Stimulated activated CD8-positive, alpha-beta memory T cell treated with anti-CD3 and anti-CD28 coated beads, Interleukin-4, amount 100 ng/mL, for 48 hours (primary cell): ENCODE measurements at places on chromosomes 7 and 10.
A peak's percentile ranks its signal among the peaks of the same experiment; 100 is the strongest.

DNA sequence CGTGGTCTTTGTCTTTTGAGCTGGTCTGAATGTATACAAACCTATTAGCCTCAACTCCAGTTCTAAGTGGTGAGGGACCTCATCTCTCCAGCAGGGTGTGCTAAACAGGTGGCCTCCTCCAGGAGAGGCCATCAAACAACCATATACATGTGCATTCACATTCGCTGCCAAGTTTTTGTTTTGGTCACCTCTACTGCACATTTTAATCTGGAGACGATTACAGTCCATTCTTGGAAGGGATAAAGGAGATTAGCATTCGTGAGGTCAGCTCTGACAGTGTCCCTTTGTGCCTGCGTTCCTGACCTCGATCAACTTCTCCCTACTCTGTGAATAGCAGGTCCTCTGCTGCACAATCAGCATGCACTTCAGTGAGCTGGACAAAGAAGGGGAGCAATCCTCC, 60.8 kb downstream of the RHOBTB1 start:
- no peak for DNase-seq

DNA sequence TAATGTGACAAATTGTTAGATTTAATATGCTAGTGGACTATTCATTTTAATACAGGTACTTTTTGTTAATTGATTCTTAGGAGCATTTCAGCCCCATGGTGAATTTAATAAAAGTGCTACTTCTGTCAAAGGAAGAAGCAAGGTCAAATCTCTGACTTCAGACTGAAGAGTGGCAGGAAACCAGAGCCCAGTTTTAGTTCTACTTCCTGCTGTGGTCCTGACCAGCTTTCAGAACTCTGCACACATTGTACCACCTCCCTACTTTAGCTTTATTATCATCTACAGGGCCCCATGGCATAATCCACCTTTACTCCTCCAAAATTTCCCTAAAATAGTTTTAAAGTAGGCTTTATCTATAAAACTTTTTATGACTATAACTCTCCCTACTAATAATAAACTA, 33.7 kb downstream of the CTTNBP2 start:
- DNase-seq, result no peak

DNA sequence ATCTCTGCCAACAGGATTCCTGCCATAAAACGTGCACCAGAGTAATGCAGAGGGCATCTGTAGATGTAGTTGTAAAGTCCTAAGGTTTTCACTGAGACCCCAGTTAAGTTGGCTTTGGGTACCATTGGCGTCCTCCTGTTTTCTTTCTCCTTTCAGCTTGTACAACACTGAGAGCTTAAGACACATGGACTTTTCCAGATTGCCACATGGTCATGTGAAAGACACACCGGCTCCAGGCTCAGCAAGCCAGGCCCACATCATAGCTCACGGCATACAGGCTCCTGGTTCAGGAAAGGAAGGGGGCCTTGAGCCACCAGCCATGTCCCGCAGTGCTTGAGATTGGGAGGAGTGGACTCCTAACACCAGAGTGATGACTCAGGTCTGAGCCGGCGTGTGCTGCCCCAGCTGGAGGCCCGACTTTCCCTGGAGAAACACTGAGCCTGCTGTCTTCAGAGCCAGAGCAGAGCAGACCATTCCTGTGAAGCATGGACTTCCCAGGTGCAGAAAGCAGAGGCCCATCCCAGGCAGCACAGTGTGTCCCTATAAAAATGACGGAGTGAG, 252.7 kb downstream of the PRPF18 start:
- DNase-seq, result no peak

DNA sequence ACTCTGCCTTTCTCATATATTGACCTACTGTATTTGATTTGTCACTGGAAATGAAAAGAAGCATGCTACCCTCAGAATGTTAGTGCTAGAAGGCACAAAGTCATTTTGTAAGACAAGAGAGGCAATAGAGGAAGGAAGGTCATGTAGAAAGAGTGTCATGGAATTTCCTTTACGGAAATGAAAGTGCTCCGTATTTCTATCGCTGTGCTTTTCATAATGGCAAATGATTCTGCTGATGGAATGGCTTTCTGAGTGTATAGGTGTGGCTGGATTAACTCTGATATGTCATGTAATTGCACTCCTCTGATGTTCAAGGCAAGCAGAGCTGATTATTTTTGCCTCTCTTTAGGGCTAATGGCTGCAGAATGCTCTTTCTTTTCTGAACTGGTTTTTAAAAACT, 15.5 kb upstream of the STEAP4 start:
- no peak for DNase-seq

DNA sequence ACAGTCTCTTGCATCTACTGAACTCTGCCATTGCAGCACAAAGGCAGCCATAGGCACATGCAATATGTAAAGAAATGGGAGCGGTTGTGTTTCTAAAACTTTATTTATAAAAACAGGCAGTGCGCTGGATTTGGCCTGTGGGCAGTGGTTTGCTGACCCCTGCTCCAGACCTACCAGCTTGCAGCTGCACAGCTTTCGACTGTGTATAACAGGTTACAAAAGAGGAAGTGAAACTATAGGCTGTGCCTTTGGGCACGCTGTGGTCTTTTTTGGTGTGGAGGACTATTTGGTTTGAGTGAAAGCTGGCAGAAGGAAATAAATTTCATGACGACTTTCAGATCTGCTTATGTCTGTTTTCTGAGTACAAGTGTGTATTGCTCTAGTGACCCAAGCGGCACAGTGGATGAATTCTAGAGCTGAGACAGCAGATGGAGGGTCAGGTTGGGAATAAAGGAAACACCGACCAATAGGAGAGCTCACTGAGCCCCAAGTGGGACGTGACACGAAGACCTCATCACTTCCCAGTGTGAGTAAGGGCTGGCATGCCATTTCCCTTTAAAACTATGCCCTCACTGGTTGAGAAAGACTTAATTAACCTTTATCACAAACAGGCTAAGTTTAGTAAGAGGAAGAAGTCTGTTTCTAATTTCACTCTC, 152.7 kb downstream of the ANK3 start:
- DNase-seq, result peak; percentile 23

- DNase-seq, result no peak
Measured at GRCh38 chr7:116522247-116522646, 2.6 kb upstream of the CAV1 start.

GRCh38 chr7:48168159-48168558, 3.1 kb upstream of the ABCA13 start:
- DNase-seq, result no peak

DNA sequence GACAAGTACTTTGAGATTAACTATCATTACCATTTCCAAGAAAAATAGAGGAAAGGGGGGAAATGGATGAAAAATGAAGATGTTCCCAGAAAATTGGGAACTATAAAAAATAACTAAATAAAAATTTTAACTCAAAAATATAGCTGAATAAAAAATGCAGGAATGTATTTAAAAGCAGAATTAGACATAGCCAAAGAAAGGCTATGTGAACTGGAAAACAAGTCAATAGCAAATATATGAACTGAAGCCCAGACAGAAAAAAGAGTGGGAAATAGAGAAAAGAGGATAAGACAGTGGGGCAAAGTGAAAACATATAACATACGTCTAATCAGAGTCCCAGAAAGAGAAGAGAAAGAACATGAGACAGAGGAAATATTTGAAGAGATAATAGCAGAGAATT, 10.3 kb downstream of the PPP1R3C start:
- no peak for DNase-seq

- DNase-seq, result no peak
Measured at GRCh38 chr10:5904227-5904626, 14.2 kb downstream of the FBH1 start.
